Dermis microvascular lymphatic vessel endothelial cell (primary cell): ENCODE measurements at places on chromosomes 1 and 21. TPM values are rescaled to one million over a fixed set of nuclear protein-coding genes. Genes with fewer than 3 reads are reported as not detected.

DNA sequence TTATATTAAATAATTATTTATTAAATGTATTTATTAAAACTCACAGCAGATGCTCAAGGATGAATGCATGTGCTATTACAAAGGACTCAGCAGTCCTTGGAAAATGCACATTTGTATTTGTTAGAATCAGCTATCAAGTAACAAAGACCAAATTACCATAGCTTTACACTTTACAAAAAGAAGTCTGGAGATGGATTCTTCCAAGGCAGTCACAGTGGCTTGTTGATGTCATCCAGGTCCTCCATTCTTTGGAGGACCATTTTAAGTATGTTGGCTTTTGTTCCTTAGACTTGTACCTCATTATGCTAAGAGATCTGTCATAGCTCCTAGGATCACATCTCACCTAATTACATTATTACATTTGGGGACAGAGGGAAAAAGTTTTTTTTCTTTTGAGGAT lies 63.4 kb downstream of the NTMT2 start:
- DNase-seq = no peak

DNA sequence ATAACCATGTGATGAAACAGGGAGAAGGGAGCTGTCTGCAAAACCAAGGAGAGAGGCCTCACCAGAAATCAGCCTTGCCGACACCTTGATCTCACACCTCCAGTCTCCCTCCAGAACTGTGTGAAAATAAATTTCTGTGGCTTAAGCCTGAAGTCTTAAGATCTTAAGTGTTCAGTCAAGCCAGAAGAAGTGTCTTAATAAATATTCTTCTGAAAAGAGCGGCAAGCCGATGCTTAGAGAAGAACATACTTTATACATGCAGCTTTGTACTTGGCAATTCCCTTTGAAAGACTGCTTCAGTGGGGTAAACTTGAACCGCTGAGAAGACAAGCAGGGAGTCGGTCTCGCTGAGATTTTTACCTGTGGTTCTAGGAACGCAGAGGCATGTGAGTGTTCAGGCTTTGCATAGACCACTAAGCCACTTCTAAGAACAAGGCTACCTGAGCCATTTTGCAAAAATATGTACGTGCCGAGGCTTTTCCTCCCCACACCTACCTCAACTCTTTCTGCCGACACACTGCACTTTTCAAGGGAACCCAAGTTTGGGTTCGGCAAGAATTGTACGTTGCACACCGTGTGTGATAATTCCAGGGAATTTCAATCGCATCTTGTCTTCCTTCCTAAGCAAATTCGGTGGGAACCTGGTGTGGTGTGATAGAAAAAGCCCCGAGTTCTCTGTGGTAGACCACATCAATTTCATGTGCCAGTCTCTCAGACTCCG lies 3.4 kb downstream of the RUNX1 start:
- no peak for DNase-seq

DNA sequence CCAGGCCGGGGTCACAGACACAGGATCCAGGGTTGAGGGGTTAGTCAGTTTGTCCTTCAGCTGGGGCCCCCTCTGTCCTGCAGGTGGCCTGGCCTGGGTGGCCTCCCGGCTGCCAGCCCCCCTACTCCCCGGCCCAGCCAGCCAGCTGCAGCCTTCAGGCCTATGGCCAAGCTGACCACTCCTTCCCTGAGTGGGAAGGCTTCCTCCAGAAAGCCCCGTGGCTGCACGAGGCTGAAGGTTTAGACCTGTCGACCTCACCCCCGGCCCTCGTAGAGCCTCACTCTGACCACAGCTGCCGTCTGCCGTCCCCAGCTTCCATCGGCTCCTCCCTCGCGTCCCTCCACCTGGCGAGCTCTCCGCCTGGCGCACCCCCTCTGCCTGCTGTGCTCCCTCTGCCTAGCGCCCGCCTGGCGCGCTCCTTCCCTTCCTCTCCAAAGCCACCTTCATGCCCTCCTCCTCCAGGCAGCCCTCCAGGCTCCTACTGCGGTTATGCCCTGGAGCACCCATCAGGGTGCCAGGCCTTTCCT lies 9.6 kb downstream of the TTLL10 start:
- DNase-seq = no peak

GRCh38 chr1:150234309-150234565 lies 1.7 kb downstream of the ANP32E start:
- no peak for DNase-seq

- DNase-seq = no peak
These were observed 7.0 kb downstream of the IFNAR2 start for GRCh38 chr21:33236766-33237165.

- DNase-seq = no peak
These were observed 2.5 kb downstream of the SLC25A34 start for GRCh38 chr1:15738416-15739113.

DNA sequence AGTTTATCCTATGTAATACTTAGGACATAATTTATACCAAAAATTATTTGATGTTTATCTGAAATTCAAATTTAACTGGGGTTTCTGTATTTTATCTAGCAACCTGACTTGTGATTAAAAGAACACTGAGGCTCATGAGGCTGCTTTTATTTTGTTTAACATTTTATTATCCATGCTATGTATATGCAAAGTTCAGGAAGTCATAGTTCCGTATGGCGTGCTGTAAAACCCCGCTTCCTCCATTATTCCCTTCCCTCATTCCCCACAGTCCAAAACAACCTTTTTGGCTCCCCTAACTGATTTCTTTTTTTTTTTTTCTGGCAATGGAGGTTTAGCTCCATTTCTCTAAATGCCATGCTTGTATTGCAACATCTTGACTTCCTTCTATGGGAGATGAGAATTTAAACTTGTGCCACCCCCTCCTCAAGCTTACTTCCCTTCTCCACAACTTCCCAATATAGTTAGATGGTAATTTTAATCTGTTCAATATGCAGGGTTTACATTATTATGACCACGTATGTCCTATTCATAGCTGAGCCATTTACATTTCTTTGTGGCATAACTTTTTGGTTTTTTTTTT lies 138.0 kb upstream of the DNAH14 start:
- no peak for DNase-seq

GRCh38 chr1:54973205-54973921 lies 7.1 kb upstream of the TMEM61 start:
- peak; percentile 12 for DNase-seq

- DNase-seq = no peak
These were observed 35.2 kb downstream of the ELAPOR1 start for GRCh38 chr1:109148987-109149561.

GRCh38 chr1:4056422-4056821 lies 156.3 kb upstream of the C1orf174 start:
- no peak for DNase-seq

DNA sequence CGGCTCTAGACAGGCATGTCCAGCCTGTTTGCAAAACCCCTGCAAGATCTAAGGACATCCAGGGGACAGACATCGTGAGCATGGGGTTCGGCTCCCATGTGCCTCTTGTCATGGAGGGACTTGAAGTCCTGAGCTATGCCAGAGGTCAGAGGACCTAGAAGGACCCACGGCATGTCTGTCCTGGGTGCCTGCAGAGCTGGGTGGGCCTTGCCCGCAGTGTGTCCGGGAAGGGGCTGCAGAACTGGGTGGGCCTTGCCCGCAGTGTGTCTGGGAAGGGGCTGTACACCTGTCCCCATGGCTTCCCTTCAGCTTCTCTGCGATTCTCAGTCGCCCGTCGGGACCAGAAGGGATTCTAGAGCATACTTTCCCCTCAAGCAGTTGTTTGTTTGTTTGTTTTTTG lies 20.0 kb upstream of the TRAPPC10 start:
- DNase-seq = no peak

DNA sequence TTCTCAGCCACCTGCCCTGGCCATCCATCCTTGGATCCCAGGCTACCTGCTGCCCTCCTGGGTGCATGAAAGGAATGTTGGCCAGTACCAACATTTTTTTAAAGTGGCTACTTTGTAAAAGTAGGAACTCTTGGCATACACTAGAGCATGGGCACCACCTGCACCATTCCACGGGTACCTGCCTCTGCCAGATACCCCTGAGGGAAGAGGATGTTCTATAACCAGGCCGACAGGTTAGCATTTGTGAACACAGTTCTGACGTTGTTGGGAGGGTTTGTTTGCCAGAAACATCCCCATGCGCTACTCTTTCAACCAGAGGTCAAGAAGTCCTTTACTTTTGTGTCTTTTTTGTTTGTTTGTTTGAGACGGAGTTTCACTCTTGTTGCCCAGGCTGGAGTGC lies 43.0 kb downstream of the EVA1C start:
- DNase-seq = no peak

DNA sequence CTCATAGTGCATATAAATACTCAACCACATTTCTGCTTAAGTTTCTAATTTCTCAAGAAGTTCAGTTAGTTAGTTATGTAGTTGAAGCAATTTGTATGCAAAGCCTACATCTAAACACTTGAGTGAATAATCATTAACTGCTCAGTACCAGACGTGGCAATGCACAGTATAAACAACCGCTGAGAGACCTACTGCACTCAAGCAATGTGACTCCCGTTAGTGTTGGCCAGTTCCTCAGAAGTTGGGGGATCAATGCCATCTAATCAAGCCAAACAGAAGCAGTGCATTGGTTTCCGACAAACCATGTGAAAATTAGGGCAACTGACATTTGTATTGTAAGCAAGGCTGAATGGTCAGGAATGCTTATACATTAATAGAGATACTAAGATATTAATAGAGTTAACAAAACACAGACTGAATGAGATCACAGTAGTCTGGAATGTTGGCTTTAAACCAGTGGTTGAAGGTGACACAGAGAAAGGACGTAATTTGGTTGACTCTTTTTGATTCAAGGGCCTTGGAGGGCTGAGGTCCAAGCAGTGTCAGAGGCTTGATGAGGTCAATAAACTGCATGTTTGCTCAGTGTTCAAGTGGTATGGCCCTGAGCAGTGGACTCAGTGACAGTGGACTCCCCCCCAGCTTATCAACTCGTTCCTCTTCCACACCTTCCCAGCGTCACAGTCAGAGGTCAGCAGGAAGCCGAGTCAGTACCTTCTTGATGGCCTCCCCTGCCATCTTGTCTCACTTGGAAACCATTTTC lies 255.5 kb downstream of the CTH start:
- no peak for DNase-seq

DNA sequence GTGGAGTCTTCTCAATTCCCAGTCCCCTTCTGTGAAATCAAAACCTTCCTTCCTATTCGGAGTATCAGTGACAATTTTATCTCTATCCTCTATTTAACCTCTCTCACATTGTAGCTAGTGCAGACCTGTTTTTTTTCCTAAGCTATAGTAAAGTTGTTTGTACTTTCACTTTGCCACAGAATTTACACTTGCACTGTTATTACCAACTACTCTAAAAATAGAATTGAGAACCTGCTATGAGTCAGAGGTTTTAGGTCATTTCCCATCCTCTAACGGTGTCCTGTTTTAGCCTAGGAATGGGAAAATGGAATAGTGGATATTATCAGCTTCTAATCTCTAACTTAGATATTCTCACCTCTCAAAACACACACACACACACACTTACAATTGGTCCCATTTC lies 862.7 kb downstream of the NCAM2 start:
- no peak for DNase-seq

DNA sequence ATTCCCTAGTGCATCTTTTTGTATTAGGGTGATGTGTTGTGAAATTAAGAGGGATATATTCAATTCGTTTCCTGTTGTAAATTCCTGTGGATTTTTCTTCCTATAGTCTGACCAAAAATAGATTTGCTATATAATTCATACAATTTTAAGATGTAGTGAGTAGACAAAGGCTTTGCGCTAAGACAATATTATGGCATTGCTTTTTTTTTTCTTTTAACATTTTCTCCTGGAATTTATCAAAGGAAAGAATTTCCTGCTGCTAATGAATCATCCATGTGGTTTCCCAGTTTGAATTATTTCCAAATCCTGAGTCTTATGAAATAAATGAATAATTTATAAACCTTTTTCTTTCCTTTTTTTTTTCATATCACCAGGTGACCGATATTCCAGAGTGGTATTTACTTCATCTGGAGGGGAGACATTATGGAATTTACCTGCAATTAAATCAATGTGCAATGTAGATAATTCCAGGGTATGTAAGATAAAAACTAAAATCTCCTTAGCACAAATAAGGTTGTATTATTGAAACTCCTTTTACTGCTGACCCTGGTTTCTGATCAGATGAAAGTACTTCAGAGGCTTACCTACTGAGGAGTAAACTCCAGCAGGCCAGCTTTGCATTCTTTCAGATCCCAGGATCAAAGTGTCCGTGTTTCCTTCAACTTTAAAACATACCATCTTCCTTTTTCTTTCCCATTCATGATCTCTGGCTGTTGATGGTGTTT lies 148.4 kb downstream of the TLR5 start:
- DNase-seq = peak; percentile 16

DNA sequence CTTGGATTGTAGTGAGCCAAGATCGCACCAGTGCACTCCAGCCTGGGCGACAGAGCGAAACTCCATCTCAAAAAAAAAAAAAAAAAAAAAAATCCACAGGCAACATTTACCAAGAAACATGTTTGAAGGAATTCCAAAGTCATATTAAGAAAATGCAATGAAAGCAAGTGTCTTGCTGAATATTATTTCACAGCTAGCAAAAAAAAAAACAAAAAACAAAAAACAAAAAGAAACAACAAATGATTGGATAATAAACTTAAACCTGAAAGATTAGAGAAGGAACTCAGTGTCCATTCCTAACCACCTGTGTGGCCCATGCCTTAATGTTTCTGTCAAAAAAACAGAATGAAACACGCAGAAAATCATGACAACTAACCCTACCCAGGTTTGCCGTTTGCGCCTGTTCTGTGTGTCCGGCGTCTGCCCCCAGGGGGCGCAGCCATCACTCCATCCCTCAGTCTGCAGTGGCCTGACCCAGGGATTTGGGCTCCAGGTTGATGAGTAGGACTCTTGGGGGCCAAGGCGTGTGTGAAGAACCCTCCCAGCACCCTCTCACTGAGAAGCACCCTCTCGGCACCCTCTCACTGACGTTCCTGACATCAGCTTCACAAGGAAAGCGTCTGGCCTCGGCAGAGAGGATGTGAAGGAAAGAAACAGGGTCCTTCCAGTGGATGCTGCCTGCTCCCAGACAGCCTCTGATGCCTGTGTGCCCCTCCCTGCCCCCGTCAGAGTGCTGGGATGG lies 19.2 kb upstream of the PTTG1IP start:
- DNase-seq = peak; percentile 60

DNA sequence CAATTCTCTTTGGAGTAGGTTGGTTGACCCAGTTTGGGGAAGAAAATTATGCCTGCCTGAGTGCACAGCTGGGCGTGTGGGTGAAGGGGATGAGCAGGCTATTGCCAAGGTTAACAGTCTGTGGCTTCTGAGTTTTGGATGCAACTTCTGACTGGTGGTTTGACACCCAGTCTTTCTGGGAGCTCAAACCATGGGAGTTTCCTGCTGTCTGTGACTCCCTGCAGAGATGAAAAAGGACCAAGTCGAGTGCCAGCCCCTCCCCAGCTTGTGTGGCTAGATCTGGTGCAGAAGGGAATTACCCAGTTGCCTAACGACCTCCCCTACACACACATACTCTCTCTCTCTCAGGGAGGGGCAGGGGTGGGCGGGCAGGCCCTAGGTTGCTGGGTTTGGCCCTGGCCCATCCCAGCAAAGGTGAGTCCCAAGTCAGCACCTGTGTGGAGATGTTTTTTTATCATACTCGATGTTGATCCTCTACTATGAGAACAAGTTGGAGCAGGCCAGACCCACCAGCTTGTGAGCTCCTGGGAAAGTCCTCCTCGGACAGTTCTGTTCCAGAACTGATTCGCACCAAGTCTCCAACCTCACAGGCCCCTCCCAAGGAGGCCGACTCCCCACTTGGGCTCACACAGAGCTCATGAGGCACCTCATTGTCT lies 28.2 kb downstream of the PKP1 start:
- DNase-seq = peak; percentile 12

Gene HLX
- 3.4 and 6.4 TPM in 2 replicates for total RNA-seq

Gene LENEP
- 0.13 and 0.38 TPM in 2 replicates for total RNA-seq

Gene COL24A1
- under 0.01 TPM in 1 of 2 replicates, not detected in the other for total RNA-seq

Gene SRGAP2
- total RNA-seq = 56.6 and 67.3 TPM in 2 replicates
